Breast epithelium (tissue), 4 donors: ENCODE measurements at places on chromosomes 2 and 18. TPM values are rescaled to one million over a fixed set of nuclear protein-coding genes. Genes with fewer than 3 reads are reported as not detected.

- no peak for DNase-seq
Observed at GRCh38 chr2:217162533-217162932, 302.7 kb upstream of the TNP1 start.

DNA sequence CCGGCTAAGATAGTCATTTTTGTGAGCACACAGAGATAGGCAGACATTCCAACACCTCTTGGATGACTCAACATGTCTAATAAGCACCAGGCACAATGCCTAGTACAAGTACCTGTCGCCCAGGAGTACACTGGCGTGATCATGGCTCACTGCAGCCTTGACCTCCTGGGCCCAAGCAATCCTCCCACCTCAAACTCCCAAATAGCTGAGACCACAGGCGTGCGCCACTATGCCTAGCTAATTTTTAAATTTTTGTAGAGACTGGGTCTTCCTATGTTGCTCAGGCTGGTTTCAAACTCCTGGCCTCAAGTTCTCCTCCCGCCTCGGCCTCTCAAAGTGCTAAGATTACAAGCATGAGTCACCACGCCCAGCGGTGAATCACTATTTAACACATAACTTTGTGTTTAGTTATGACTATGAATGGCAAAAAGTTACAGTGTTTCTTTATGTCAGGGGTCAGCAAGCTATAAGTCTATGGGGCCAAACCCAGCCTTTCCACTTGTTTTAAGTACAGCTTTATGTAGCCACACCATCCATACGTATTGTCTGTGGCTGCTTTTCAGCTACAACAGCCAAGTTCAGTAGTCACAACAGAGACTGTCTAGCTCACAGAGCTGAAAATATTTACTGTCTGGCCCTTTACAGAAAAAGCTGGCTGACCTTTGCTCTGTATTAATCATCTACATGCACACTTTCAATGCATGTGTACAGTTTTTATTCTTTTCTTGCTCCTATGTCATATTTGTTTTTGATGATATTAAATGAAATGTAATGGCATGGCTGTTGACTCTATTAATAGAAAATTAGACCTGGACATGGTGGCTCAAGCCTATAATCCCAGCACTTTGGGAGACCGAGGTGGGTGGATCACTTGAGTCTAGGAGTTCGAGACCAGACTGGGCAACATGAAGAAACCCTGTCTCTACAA is 18.7 kb downstream of the ORC2 start:
- no peak for DNase-seq

CGREF1 gene
- total RNA-seq = 3.4 TPM

MYO5B gene
- 53.1 TPM for total RNA-seq

DNA sequence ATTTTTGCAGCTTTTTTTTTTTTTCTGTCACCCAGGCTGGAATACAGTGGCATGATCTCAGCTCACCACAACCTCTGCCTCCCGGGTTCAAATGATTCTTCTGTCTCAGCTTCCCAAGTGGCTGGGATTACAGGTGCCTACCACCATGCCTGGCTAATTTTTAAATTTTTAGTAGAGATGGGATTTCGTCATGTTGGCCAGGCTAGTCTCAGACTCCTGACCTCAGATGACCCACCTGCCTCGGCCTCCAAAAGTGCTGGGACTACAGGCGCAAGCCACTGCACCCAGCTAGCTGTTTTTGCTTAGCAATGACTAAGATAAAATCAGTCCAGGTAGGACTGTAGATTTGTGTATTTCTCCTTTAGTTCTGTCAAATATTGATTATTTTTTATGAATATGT is 403.7 kb downstream of the PID1 start:
- no peak for DNase-seq

PLEK gene
- total RNA-seq = 11.7 TPM

GRCh38 chr2:222677981-222678380 is 6.5 kb downstream of the MOGAT1 start:
- DNase-seq = no peak

GRCh38 chr2:157192445-157193423 is 64.8 kb upstream of the GALNT5 start:
- no peak for DNase-seq

DNA sequence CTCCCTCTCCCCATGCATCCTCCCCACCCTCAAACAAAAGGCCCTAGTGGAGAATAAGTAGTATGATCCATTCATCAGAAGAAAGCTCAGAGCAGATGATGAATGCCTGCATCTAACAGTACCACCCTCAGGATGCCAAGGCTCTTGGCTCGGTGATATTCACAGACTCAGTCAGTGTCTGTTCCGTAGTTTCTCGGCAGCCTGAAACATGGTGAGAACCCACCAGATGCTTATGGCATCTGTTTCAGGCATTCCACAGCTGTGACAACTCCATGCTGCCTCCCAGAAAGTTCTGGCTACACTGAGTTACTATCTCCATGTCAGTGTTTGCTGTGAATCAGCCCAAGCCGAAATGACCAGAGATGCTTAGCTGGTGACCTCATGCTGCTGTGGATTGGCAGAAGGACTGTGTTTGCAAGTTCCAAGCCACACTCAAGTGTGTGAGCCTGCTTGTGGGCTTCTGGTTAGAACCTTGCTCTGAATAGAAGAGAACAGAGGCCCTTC is 83.9 kb downstream of the WDSUB1 start:
- no peak for DNase-seq

- no peak for DNase-seq
Observed at GRCh38 chr2:5908071-5908470, 215.9 kb downstream of the SOX11 start.

DNA sequence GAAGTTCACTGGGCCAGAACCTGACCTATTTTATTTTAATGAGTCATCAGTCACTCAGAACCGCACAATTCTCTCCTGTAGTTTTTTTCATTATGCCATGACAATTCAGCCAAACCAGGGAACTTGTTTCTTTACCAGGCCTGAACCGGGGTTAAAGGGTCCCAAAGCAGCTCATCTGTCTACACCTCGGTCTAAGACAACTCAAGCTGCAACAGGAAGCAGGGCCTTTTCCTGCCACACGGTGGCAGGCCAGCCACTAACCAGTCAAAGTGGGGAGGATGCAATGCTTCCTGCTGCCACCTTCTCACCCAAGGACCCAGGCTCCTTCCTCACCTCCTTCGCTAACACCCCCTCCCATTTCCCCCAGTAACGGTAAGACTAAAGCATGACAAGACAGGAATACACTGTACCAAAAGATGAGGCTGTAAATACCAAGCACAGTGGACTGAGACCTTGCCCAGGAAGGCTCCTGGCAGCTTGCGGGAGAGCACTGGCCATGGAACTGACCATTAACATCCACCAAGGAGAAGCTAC is 56.7 kb upstream of the ACKR3 start:
- DNase-seq = no peak

ALPP gene
- total RNA-seq = not detected

C18orf54 gene
- 2.3 TPM for total RNA-seq
